ENCODE measurements at places on chromosomes 16 and 17. TPM values are rescaled to one million over a fixed set of nuclear protein-coding genes. Genes with fewer than 3 reads are reported as not detected.

KRTAP3-1 gene
- total RNA-seq, result not detected

ZG16 gene
- not detected for total RNA-seq

EVPL gene
- total RNA-seq, result not detected

ZNF830 gene
- 11.8 TPM for total RNA-seq

DLX3 gene
- total RNA-seq, result not detected

SLC13A2 gene
- total RNA-seq, result not detected

DCAKD gene
- 35.9 TPM for total RNA-seq

C17orf58 gene
- 23.8 TPM for total RNA-seq

BAIAP3 gene
- total RNA-seq, result 2.4 TPM

SLFN11 gene
- 41.2 TPM for total RNA-seq

HID1 gene
- total RNA-seq, result 0.10 TPM

PRSS27 gene
- total RNA-seq, result 1.1 TPM

Data from RPMI7951 (cell line).